Hematopoietic multipotent progenitor cell treated with erythropoietin and hydrocortisone succinate and interleukin-3 and kit ligand, for 17 days (in vitro differentiated cells): ENCODE measurements at places on chromosomes 16 and 17.

DNA sequence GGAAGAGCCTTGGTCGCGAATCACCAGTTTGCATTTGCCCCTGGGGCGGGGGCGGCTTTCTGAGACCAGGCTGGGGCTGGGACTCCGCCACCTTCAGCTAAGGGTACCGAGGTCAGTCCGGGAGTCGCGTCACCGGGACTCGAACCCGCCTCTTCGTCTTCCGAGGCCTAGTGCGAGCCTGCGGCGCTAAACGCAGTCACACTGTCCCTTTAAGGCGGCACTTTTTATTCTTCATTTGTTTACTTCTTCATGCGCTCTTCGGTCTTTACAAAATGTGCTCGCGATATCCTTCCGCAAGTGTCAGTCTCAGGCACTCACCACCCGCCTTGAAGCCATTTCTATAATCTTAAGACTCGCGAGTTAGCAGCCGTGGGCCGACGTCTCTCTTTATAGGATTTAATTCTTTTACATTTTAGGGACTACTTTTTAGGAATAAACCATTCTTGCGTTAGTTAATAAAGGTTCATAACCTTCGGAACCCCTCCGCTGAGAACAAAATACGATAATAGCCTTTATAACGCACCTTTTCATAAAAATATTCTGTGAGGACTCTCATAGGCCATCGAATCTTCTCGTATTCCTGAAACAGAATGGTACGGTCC, 593 bp upstream of the HEXIM1 start:
- peak; percentile 96 for DNase-seq

DNA sequence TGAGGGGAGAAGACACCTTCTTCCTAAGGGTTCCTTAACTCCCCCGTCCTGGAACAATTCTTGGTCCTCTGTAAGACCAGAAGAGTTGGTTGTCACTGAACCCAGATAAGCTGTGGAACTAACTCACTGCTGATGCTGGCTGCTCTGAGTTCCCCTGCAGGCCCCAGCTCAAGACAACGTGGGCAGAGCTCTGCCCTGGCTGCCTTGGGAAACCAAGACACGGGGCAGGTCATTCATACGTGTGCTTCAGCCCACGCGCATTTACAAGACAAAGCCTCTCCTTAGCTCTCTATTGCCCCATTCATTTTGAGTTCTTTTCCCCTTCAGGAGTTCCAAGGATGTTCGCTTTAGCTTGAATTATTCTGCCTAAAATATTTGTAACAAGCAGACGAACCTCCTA, 3.4 kb upstream of the NAT9 start:
- DNase-seq = no peak

GRCh38 chr17:78753316-78754250, 28.5 kb downstream of the CYTH1 start:
- DNase-seq = no peak

- DNase-seq = no peak
Observed at GRCh38 chr17:78130437-78131101, at the start of gene TMC8. Gene TMC8 (plus strand): TSS chr17:78130771. CDS start chr17:78131589, 818 bp downstream.

- DNase-seq = peak; percentile 47
Observed at GRCh38 chr17:32141258-32141657, 1.0 kb upstream of the RHOT1 start.

- no peak for DNase-seq
Observed at GRCh38 chr16:64952177-64952576, 169.7 kb downstream of the CDH11 start.

- DNase-seq = no peak
Observed at GRCh38 chr17:15479703-15480102, 12.3 kb upstream of the CDRT4 start.

GRCh38 chr16:84088695-84089395, 27.9 kb downstream of the MBTPS1 start:
- no peak for DNase-seq

DNA sequence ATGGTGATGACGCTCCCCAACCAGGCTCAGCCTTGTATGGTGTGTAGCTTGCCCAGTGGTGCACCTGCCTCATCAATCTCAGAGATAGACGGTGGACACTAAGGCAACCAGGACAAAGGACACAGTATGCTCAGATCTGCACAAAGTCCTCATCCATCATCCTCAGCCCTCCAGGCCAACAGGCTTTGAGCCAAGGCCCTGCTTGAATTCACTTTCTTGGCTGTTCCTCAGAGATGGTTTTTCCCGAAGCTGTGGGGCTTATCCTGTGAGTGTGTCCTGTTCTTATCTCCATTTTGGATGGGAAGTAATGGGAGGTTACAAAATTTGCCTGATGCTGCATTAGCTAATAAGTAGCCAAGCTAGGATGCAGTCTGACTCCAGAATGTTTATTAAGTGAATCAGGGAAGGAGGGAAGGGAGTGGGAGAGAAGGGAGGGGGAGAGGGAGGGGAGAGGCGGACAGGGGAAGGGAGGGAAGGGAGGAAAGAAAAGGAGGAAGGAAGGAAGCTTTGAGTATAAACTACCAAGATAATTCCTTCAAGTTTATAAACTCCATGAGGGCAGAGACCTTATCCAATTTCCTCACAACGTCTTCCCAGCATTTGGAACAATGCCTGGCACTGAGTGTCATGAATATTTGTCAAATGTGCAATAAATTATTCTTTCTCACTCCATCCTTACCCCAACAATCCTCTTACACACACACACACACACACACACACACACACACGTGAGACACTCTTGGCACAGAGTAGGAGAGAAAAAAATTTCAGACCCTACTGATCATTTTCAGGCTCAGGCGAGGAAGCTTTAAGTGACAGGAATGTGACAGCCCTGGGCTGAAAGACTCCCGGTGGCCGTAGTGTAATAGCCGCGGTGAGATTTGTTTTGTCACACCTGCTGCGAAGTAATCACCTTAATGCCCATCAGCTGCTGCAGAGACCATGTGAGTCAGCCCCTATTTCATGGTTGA, 84.3 kb downstream of the BMERB1 start:
- peak; percentile 39 for DNase-seq

DNA sequence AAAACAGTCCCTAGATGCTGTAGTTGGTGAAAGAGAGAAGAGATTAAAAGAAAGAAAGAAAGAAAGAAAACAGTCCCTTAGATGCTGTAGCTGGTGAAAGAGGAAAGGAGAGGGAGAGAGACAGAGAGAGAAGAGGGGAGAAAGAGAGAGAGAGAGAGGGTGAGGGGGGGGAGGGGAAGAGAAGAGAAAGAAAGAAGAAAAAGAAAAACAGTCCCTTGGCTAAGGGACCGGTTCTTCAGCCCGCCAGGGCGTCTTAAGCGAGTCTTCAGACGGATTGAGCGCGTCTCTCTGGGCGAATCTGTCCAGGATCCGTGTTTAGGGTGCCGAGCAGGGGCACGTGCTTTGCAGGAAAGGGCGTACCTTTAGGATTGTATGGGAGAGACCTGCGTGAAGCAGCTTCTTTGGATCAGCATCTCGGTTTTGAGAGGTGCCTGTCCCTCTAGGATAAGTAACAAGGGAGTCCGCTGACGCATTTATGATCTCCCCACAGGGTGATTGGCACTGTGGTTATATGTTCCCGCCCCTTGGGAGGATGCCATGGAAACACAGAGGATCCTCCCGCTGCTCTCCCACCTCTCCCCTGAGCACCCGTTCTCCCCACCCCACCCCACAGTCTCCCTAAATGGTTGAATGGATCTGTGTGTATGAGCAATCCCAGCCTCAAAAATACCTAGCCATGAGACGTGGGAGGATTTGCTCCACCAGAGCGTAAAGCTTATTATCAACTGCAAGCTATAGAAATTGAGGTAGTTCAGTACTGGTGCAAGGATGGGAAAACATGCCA, 16.7 kb downstream of the GNGT2 start:
- peak; percentile 24 for DNase-seq

- DNase-seq = no peak
Observed at GRCh38 chr17:77150196-77150595, 9.4 kb downstream of the SEC14L1 start.

DNA sequence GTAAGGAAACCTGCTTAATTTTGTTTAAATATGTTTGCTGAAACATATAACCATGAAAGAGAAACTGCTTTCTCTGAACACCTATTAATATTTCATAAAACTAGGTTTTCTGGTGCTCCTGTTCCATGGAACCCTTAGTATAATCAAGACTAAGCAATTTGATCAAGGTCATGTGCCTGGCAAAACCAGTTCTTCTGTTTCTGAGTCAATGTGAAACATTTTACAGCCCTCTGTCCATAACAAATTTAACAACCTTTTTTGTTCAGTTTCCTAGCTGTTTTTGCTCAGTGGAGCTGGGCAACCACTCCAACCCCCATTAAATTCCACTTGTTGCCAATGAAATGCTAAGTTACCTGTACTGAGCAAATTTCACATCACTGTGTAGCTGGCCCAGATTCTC, 344.0 kb downstream of the CA10 start:
- no peak for DNase-seq

- DNase-seq = no peak
Observed at GRCh38 chr17:63436523-63437110, 9.5 kb downstream of the CYB561 start.

- DNase-seq = no peak
Observed at GRCh38 chr17:40524243-40524965, 23.0 kb upstream of the TNS4 start.

DNA sequence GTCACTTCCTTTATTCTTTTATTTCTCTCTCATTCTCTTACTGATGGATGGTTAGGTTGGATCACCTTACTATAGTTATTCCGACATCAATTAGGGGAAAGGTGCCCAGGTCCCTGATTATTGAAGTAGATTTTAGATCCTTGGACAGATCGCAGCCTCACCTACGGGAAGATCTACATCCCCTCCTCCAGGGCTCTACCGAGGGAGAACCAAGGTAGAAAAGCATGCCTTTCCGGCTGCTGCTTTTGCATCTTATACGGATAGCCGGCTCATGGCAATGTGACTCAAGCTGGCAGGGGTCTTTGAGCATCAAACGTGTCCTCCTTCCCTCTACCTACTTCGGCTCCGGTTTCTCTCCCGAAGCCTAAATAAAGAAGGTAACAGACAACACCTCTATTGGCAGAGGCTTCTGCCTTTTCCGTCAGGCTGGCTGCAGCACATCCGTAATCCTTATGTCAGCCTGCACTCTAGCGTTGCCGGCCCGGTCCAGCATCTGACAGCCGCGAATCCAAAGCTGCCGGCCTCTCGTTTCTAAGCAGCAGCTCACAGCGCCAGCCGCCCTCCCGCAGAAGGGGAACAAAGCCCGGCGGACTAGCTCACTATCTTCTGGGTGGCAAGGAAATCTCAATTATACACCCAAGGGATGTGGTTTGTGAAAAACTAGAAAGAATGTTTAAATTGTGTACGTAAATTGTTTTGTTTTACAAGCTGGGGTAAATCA, 46.9 kb downstream of the IRX6 start:
- no peak for DNase-seq

- no peak for DNase-seq
Observed at GRCh38 chr17:62681939-62682381, 54.5 kb downstream of the MRC2 start.
